ENCODE measurements at places on chromosomes 11 and 22. TPM values are rescaled to one million over a fixed set of nuclear protein-coding genes. Genes with fewer than 3 reads are reported as not detected.

Gene PAK1
- total RNA-seq, result 47.6 TPM

DNA sequence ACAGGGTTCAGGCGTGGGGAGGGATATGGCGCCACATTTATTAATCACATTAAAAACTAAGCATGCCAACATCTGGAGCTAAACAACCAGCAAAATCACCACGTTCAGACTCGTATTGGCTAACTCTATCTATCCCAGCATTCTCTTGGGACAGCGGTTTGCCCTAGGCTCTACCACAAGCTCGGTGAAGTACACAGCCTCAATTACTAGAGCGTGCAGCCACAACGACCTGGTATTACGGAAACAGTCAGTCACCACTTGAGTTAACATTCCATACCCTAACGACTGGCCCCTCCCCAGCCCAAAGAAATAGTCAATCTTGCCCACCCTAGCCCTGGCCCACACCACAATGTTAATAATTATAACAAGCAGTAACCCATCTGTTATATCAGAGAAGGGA lies 32.1 kb downstream of the APOL5 start:
- DNase-seq, result no peak

DNA sequence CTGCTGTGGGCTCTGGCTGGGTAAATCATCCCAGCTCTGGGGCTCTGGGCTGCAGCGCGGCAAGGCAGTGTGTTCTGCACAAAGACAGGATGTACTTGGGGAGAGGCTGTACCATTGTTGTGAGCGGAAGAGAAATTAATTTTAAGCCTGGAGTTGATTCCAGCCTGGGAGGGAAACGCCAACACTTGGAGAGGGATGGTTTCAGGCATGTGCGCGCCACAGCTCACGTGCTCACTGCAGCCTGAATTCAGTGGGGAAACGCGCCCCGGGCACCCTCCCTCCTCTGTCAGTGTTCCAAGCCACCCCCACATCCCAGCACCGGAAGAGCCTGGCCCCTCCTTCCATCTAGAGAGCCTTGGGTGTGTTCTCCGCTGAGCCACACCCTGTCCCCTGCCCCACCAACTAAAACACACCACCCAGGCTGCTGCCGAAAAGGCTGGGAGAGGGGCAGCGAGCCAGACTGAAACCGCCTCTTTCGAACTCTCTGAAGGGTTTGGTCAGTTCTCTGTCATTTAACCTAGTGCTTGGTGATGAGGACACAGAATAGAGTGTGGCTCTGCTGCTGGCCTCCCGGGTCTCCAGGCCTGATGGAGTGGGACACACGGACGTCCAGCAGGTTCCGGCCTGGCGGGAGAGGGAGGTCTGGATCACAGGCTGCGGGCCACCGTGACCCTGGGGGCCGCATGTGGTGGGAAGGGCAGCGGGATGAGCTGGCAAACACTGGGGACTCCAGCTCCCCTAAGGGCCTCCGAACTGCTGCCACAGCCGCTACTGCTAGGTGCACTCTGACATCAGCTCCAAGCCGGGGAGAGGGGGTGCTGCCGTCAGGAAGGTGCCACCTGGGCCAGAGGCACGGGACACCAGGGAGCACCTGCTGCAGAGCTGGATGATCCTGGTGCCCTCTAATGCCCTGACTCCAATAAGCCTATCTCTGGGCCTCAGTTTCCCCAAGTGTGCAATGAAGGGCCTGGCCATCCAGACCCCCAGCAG lies 230.8 kb downstream of the CTTN start:
- peak; percentile 18 for DNase-seq

Gene CST6
- not detected for total RNA-seq

Gene OR51B2
- 1.5 TPM for total RNA-seq

Gene MRGPRE
- total RNA-seq, result not detected

DNA sequence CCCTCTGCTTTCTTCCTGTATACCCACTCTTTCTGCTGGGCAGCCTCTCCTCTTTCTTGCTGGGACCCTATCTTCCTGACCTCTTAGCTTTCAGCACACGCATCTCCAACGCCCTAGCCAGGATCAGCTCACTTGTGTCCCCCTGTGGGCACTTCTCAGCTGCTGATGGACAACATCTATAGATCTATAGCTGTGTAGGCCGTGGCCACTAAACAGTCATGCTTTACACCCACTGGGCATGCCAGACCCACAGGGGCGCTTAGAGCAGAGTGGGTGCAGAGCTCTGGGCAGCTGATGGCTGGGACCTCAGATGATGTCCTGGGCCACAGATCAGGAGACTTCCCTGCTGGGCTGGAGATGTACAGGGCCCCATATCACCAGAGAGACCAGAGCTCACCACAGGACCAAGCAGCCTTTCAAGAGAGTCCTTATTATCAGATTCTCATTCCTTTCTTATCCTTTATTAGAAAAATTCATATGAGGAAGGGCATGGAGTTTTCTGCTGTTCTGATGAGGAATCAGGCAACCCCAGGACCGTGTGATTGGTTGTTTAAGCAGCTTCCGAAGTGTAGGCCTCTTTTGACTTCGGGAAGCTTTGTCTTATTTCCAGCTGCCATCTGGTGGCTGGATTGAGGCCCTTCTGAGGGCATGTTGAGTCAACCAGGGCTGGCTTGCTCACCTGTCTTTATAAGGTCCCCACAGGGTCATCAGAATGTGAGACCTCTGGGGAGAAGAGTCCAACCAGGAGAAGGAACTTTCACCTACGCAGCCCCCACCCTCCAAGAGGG lies 60.5 kb downstream of the OSBP2 start:
- peak; percentile 50 for DNase-seq

- peak; percentile 60 for DNase-seq
These were observed 59.6 kb upstream of the PPARA start for GRCh38 chr22:46090631-46091201.

DNA sequence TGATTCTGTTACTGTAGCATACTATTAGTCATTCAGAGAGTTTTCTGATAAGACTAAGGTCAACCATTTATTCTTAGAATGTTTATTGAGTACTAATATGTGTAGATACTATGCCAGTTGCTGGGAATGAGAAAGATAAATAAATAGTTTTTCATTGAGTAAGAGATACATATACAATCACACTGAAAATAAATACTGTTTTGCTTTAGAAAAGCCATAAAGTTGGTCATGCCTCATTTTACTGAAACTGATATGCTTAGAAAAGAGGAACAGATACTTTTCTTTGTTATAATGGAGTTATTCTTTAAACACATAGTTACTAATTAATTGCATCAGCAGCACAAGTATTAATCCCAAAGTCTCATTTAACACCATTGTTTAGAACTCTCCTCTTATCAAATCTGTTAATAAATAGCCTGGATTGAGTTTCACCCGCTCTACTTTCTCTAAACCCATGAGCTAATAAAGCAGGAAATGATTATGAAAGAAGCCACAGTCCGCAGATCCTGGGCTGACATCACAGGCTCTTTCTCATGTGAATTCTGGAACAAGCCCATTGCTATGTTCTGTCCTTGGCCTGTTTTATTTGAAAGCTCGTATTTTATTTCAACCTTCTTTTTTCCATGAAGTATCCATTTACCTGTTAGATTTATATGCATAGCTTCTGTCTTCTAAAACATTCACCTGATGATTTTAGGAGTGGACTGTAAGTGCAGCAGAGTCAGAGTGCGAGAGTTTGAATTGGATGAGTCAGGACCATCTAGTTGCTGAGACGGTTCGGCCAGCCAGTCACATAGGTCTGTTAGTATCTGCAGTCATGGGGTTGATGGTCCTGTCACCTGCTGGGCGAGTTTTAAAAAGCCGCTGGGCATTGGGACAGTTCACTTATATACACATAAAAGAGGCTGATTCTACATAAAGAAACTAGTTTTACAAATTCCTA lies 35.5 kb downstream of the PIWIL4 start:
- peak; percentile 64 for DNase-seq

Gene HEPN1
- total RNA-seq, result not detected

GRCh38 chr11:9277176-9277575 lies 12.0 kb upstream of the DENND5A start:
- no peak for DNase-seq

GRCh38 chr22:33332538-33332937 lies 274.4 kb upstream of the SYN3 start:
- DNase-seq, result no peak

Gene TMPRSS4
- 0.88 TPM for total RNA-seq

- no peak for DNase-seq
These were observed 19.8 kb downstream of the LUZP2 start for GRCh38 chr11:24516638-24517037.

Gene ANKK1
- not detected for total RNA-seq

Gene PHOX2A
- not detected for total RNA-seq

Gene MMP12
- total RNA-seq, result not detected

GRCh38 chr11:78147807-78148206 lies 8.4 kb upstream of the ALG8 start:
- no peak for DNase-seq

DNA sequence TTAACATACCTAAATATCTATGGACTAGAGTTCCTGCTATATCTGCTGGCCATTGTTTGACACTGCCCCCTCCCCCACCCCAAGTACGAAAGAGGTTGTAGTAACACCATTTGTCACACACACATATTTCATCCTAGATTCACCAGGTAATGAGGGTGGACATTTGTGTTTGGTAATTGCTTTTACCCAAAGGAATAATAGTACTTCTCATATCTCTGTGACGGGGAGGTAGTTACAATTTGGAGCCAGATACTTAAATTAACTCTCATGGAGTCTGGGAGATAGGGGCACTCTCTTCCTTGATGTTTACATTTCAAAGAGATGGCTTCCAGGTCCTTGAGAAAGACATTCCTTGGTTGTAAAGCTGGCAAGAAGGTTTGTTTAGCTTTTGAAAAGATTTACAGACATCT lies 38.7 kb downstream of the REXO2 start:
- no peak for DNase-seq

- DNase-seq, result no peak
These were observed 9.5 kb downstream of the RBMXL2 start for GRCh38 chr11:7098235-7098832.

Gene MS4A15
- not detected for total RNA-seq

DNA sequence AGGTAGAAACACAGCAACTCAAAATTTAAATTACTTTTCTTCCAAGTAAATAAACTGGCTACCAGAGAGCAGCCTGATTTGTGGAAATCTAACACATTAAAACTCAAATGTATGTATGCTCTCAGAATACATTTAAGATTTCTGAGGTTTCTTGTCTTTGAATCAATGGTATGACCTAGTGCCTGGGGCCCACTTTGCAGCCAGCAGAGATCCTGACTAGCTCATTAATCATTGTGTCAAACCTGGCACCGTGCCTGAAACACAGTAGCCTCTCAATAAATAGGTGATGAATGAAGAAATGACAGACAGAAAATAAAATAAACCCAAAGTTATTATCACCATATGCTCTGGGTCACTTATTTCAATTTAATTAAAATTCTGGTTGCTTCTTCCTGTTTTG lies 176.2 kb upstream of the FAT3 start:
- DNase-seq, result no peak

DNA sequence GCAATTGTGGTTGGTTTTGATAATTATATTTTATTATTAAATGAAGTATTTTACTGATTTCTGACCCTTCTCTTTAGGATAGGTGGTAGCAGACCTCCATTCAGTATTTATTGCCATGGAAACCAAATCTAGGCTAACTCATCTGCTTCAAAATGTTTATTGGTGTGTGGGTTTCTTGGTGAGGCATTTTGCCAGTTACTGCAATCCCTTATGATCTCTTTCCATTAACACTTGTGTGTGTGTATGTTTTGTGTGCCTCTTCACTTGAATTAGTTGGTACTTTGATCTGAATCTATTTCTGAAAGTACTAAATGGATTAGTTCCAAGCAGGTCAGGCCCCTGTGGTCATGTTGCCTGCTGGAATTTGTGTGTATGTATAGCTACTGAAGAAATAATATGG lies 184.4 kb upstream of the C11orf87 start:
- no peak for DNase-seq

GRCh38 chr11:102882389-102883024 lies 7.7 kb upstream of the MMP12 start:
- DNase-seq, result no peak

- DNase-seq, result no peak
These were observed 23.6 kb upstream of the TMA7B start for GRCh38 chr22:39936523-39937145.

- no peak for DNase-seq
These were observed 2.1 kb upstream of the HSPA8 start for GRCh38 chr11:123063826-123064657.

Gene CYTH4
- 5.7 TPM for total RNA-seq

GRCh38 chr22:22954656-22955055 lies 67.0 kb downstream of the IGLL5 start:
- DNase-seq, result no peak

Gene OR52D1
- not detected for total RNA-seq
